ENCODE measurements at places on chromosomes 1 and 21.

DNA sequence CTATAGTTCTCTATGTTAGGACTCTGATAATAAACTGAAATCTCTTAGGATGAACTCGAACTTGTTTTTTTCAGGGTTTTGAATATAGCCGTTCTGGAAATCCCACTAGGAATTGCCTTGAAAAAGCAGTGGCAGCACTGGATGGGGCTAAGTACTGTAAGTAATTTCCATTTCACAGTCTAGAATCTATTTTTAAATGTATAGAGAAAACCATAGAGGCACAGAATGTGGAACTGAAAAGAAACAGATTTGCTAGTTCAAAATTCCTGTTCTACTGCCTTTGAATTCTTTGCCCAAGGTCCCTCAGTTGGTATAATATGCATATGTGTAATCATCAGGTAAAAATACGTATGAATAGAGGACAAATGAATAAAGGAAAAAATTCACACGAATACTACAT is 4.8 kb downstream of the CTH start:
- no peak for DNase-seq

DNA sequence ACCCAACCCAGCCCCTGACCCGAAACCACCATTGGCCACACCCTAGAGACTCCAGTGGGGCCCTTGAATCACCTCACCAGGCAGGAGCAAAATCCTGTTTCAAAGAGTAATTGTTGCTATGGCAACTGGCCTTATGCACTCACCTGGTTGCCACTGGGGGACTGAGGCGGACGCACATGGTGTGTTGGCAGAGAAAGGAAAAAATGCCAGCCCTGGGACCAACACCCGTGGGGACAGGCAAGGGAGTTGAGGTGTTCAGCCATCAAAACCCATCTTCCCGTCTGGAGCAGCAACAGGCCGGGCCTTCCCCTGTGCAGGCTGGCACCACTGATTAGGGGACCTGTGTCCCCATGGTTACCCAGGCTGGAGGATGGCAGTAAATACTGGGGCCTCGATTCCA is 395.8 kb upstream of the VAMP3 start:
- DNase-seq: no peak

- no peak for DNase-seq
Observed at GRCh38 chr1:160674415-160674814, 27.6 kb upstream of the SLAMF1 start.

- no peak for DNase-seq
Observed at GRCh38 chr1:241767737-241768136, 80.3 kb upstream of the EXO1 start.

DNA sequence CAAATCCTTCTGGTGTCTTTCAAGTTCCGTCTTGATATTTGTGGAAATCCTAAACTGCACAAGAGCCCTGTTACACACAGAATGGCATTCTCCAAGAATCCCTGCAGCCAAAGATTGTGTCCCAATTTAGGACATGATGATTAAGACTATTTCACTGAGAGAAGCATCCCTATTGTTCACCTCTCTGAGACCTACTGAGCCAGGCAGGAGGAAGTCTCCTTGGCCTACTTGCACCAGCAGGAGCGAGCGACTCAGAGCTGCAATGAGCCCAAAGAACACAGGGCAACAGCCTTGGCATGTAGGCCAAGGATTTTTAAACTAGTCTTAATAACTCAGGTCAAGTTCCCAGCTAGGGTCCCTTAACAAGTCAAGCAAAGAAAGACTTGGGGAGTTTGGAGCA is 79.4 kb upstream of the RUNX1 start:
- DNase-seq: no peak

- no peak for DNase-seq
Observed at GRCh38 chr1:32309960-32310359, 18.1 kb downstream of the HDAC1 start.

- DNase-seq: no peak
Observed at GRCh38 chr21:35340273-35340672, 291.2 kb upstream of the RUNX1 start.

DNA sequence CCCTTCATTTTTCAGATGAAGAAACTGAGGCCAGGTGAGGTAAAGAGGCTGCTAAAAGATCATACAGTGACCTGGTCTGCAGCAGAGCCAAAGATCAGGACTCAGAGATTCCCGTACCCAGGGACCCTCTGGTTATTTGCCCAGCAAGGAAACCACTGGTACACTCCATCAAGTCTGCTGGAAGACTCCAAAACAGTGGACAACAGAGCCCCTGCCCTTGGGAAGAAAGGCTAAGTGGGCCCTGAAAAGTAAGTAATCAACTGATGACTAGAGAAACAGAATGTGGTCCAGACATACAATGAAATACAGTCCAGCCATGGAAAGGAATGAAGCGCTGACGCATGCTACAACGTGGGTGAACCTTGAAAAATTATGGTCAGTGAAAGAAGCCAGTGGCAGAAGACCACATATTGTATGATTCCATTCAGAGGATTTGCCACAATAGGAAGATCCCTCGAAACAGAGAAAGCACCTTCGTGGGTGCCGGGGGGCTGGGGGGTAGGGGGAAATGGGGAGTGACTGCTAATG is 106.4 kb downstream of the ETS2 start:
- DNase-seq: no peak

DNA sequence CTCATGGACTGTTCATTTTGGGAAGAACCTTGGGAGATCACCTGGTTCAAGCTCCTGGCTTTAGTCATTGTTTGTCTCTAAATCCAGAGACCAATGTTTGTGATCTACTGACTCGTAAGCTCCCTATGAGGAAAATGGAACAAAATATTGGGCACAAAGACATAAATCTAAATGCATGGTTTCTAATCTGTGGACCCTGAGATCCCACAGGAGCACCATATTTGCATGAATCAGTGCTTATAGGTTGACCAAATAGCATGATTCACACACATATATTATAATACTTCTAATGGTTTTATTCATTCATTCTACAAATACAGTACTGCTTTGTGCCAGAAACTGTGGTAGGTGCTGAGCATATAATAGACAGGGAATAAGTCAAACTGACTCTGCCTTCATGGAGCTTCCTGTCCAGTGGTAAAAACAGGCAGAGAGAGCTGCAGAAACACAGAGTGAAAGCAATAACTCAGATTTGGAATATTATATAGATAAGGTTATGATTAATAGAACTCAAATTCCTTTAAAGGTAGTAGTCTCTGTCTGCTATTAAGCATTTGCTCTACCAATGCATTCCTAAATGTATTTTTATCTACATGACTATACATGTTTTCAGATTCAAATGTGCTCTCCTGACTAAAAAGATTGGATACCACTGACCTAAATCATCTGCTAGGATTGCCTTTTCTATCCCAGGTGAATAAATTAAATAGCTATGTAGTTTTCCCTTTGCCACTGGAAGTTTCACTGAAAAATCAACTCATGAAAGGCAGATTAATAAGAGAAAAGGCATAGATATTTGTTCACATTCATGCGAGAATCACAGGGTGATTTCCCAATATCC is 198.6 kb upstream of the CAMK1G start:
- DNase-seq: no peak

- peak; percentile 78 for DNase-seq
Observed at GRCh38 chr1:146036965-146037646, 15.6 kb upstream of the HJV start.

DNA sequence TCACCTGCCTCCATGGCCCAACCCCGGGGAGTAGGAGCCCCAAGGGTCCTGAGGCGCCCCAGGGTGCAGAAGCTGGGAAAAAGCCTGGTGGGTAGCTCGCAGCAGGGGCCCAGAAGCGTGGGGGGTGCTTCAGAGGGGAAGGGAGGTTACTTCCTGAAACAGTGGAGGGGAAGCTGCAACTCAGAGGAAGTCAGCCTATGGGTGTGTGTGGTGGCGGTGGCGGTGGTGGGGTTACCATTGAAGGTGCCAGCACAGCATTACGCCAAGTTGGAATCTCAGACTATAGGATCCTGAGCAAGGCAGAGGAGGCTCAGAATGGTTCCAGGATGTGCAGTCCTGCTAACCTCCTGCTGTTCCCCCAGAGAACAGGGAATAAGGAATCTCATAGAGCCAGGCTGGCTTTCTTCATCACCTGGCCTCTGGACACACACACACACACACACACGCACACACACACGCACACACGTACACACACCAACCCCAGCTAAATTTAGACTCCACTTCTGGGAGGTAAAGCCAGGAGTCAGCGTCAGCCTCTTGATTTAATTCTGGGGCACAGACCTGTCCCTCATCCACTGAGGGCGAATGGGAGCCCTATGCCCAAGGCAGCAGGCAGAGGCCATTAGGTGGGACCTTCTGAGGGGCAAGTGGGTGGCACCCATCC is 1.3 kb downstream of the DENND4B start:
- no peak for DNase-seq

DNA sequence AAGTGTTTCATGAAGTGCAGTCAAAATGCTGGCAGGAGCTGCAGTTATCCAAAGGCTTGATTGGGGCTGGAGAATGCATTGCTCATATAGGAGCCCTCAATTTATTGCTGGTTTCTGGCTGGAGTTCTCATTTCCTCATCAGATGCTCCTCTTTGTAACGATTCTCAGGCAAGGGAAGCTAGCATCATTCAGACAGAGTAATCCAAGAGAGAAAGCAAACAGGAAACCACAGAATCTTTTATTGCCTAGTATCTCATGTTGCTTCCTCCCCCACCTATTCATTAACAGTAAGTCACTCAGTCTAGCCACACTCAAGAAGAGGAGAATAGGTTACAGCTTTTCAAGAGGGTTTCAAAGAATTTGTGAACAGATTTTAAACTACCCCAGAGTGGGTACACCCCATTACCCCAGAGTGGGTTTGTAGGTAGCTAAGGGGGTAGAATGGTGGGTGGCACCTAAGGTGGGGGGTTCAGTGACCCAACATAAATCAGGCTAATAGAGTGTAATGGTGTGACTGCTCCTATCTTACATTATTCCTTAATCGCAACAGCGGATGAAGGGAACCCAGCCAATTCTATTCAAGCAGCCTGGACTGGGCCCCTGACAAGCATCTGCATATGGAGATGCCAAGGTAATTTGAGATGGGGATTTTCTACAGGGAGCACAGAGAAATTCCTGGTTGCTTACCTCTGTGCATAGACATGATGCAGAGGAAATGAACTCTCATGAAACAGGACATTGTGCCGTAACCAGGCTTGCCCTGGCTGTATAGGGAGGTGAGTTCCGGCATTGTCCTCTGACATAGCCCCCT is 67.1 kb downstream of the KCNJ15 start:
- peak; percentile 73 for DNase-seq

DNA sequence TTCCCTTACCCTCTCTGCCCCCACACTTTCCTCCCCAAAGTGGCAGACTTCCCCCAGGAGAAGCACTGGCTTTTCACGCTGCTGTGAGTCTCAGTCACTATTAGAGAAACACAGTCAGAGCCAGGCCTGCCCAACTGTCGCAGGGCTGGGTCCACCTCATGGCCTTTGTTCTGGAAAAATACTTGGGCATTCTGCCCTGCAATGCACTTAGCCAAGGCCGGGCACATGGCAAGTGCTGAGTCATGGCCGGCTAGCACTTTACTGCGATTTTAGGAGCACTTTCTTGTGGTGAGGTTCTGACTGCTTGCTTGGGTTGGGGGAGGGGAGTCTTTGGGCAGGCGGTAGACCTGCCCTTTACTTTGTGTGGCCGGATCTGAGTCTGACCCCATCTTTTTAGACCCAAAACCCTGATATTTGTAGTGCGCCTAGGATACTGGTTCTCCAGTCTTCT is 7.7 kb downstream of the EPHX1 start:
- DNase-seq: peak; percentile 65

DNA sequence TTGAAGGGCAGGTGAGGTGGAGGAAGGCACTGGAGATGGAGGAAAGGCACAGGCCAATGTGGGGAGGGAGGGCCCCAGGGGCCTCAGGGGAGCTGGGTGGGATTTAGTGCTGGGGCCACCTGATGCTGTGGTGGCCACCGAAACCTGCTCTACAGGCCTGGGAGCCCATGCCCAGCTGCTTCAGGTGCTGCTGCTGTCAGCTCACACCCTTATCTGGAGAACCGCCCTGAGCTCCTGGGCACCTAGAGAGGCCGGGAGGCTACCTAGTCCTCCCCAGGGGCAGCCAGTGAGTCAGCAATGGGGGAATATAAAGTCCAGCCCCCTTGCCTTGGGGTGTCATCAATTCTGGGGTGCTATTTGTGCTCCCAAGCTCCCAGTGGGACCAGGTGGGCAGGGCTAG is 12.2 kb downstream of the FAM131C start:
- DNase-seq: no peak

DNA sequence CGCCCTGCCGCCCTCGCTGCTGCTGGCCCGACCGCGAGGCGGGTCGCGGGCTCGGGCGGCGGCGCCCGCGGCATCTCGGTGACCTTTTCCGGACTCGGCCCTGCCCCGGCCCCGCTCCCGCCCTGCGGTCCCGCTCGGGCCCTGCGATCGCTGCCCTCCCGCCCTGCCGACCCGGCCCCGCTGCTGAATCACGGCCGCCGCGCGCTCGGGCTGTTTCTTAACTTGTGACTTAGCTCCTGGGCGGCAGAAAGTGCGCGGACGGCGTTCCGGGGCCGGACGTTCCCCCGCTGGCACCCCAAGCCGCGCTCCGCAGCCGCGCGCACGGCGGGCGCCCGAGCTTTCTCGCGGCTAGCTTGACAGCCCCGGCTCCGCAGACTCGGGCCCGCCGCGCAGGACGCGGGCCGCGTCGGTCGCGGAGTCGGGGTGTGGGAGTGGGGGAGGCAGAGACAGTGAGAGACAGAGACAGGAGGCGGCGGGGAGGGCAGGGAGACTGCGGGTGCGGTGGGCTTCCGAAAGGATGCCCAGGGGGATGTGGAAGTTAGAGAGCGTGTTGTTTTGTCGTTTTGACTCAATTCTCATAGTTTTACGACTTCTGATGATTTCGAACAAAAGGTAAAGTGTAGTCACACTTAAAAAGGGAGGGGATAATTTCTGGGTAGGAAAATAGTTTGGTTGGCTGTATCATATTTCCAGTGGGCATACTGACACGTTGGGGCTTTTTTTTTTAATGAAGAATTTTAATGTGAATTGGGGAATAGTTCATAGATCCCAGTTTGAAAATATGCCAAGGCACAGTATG is 49.8 kb downstream of the PRDM2 start:
- no peak for DNase-seq

DNA sequence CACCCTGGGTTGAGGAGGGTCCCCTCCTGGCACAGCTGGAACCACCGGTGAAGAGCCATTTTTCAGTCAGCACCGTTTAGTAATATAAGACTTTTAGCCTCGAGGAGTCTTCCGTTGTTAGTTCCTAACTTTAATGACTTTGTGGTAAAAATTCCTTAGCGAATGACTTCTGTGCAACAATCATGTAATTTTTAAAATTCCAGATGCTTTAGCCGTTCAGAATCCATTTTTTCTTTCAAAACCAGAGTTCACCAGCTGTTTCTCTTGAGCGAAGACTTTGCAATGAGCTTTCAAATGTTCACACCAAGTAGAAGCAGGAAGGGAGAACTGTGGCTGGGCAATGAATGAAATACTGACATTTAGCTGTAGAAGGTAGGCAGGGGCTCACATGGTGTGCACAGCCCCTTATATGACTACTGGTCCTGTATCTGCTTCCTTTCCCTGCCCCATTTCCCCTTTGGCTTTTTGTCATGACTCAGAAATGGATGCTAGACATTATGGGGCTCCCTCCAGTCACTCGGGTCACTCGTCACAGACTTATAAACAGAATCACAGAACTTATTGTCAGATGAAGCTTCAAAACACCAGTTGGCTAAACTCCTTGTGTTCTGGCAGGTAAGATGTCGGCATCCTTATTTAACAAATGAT is 4.1 kb downstream of the DISC1 start:
- DNase-seq: peak; percentile 42
